ENCODE measurements at places on chromosomes 5 and 9. TPM values are rescaled to one million over a fixed set of nuclear protein-coding genes. Genes with fewer than 3 reads are reported as not detected.

DNA sequence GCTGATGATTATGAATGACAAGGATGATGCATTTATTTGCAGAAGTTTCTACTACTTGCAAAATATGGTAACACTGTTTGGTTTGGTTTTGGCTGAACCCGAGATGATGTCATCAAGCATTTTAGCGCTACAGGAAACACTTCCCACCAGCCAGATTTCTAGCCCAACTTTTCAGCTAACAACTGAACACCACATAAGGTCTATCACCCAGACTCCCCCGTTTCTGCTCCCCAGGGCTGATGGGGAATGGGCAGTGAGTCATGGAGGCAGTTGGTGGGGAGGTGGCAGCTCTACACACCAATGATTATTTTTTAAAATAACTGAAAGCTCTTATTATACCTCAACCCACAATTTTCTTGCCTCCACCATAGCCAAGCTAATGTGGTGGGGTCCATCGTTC lies 302.9 kb downstream of the CEMIP2 start:
- no peaks in the 10 kb centered on the region for H3K36me3 ChIP-seq
- DNase-seq = no peak
- no peak overlapping the region for H3K27ac ChIP-seq
- no peak overlapping the region for H3K4me3 ChIP-seq
- no peaks in the 10 kb centered on the region for H3K4me1 ChIP-seq

DNA sequence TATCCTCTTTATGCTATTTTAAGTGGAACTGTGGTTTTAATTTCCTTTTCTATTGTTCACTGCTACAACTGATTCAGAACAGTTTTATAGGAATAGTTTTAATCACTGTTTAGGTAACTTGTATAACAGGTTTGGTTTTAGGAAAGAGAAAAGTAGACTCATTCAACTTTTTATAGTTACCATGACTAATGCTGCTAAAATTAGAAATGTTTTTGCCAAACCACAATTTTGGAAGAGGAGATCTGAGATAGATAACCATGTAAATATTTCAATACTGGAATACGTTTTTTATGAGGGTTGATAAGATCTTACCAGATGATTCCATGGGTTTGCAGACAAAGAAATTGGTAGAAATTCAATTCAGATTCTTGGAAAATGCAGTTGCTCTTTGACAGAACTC lies 404.6 kb upstream of the ARRDC3 start:
- no peak overlapping the region for H3K4me3 ChIP-seq
- no peaks in the 10 kb centered on the region for H3K27me3 ChIP-seq
- no peaks in the 10 kb centered on the region for H3K36me3 ChIP-seq
- no peak for DNase-seq
- H3K27ac ChIP-seq = no peak overlapping the region

DNA sequence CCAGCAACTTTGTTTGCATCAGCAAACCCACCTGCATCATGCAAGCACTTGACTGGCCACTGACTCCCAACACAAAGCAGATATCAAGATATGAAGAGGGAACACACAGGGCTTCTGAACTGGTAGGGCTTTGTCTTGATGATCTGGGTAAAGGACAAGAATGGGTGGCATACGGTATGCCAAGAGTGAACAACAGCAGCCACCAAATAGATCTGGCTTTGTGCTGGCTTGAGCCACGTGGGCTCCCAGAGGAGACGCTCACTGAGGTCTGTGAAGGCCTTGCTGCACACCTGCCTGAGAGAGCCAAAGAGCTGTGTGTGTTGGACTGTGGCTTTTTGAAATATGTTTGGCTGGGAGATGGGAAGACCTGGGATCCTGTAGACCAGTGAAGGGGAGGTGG lies 43.5 kb downstream of the FGF1 start:
- H3K36me3 ChIP-seq = no peaks in the 10 kb centered on the region
- no peak overlapping the region for H3K4me3 ChIP-seq
- peaks cover 7% of the 10 kb centered on the region for H3K4me1 ChIP-seq
- H3K27me3 ChIP-seq = no peaks in the 10 kb centered on the region
- H3K27ac ChIP-seq = no peak overlapping the region

DNA sequence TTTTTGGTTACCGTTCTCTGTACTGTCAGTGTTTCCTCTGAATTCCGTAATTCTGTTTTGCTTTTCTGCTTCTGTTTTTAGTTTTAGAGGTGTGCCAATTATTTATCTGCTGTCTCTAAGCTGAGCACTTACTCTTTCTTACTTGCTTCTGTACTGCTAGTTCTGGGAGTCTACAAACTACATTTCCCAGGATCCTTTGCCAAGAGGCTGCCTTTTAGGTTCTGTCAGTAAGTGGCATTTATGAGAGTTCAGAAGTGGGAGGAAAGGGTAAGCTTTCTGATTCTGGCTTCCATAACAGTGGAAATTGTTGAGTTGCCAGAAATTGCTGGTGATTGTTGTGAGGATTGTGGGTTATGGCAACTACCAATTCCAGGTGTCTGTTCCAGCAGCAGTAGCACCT lies 102.4 kb downstream of the OSTF1 start:
- no peak for DNase-seq
- H3K27ac ChIP-seq = no peak overlapping the region
- no peaks in the 10 kb centered on the region for H3K36me3 ChIP-seq
- no peaks in the 10 kb centered on the region for H3K27me3 ChIP-seq
- no peak overlapping the region for H3K4me3 ChIP-seq

DNA sequence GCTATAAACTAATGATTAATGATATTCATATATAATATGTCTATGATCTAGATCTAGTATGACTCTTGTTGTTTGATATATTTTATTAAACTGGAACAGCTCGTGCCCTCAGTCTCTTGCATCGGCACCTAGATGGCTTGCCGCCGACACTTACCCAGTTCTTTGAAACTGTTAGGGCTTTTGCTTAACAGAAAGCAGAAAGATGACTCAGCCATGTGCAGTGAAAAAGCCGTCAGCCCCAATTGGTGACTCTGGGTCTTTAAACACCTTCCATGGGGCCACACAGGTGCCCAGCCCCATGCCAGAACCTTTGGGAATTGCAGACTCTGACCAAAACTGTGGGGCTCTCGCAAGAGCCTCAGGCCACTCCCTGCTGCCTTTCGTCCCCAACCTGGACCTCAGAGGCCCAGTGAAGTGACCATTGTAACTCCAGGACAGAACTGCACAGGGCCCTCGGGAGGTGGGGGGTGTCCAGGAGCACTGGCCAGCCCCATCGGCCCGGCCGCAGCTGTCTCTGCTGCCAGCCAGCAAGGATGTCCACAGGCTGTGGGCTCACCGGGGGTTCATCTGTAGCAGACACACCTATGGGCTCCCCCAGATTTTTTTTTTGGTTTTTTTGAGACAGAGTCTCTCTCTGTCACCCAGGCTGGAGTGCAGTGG lies 7.8 kb downstream of the LCN10 start:
- no peak overlapping the region for H3K27ac ChIP-seq
- no peaks in the 10 kb centered on the region for H3K27me3 ChIP-seq
- no peaks in the 10 kb centered on the region for H3K36me3 ChIP-seq
- DNase-seq = no peak
- no peaks in the 10 kb centered on the region for H3K4me1 ChIP-seq

- peak; percentile 46 for DNase-seq
- H3K27me3 ChIP-seq = peaks cover 6% of the 10 kb centered on the region
- no peak overlapping the region for H3K4me3 ChIP-seq
- no peaks in the 10 kb centered on the region for H3K4me1 ChIP-seq
- H3K27ac ChIP-seq = no peak overlapping the region
Measured at GRCh38 chr5:140857987-140858240, 2.2 kb downstream of the PCDHA10 start.

DNA sequence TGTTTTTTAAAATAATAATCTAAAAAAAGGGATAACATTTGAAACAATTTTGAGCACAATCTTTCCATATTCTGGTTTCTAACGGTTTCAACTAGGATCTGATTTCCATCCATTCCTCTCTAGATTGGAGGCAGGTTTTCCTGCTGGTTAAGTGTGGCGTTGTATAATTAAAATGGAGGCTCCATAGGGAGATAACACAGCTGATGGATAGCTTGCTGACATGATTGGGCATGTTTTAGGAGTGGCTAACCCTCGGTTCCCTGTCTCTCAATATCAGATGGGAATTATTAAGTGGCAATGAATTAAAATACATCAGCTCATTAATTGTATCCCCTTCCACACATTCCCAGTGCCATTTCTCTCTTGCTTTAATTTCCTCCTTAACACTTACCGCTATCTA lies 209.0 kb downstream of the ALDH1A1 start:
- H3K27ac ChIP-seq = no peak overlapping the region
- no peaks in the 10 kb centered on the region for H3K36me3 ChIP-seq
- no peaks in the 10 kb centered on the region for H3K4me1 ChIP-seq
- no peak for DNase-seq

TPPP gene
- 11.0 TPM for total RNA-seq

GRCh38 chr9:27625751-27626150 lies 52.5 kb upstream of the C9orf72 start:
- no peaks in the 10 kb centered on the region for H3K36me3 ChIP-seq
- DNase-seq = no peak
- H3K4me1 ChIP-seq = no peaks in the 10 kb centered on the region
- H3K27ac ChIP-seq = no peak overlapping the region

DNA sequence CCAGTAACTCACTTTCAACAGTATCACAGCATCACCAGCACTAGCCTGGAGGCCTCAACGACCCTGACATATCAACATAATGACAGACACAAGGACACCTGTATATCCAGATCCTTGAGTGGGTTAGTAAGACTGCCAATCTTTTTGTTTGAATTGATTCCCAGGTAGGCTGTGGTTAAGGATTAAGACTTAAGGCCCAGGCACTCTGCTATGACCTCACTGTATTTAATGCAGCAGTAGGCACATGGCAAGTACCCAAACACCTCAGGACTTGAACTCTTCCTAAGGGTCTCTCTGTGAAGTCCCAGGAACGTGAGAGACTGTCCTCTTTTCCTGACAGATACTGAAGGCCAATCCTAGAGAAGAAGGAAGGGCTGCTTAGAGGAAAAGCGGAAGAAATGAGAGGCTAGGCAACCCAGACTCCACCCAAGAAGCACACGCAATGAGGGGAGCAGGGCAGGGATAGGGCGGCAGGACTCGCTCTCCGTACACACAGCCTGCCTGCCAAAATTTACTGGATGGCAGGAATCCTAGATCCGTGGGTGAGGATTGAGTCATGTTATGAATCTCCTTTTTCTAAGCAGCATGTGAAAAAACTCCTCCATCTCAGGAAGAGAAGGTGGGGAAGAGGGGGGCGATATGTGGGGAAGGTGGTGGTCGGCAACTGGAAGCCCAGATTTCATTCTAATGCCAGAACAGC lies 93.4 kb downstream of the SIL1 start:
- DNase-seq = peak; percentile 71
- peak overlapping the region; percentile 73 for H3K27ac ChIP-seq
- H3K4me3 ChIP-seq = peak overlapping the region; percentile 48
- peaks cover 42% of the 10 kb centered on the region for H3K4me1 ChIP-seq
- H3K27me3 ChIP-seq = no peaks in the 10 kb centered on the region

FOXI1 gene
- total RNA-seq = not detected

GRCh38 chr5:136013559-136013958 lies 15.2 kb upstream of the TGFBI start:
- H3K27me3 ChIP-seq = no peaks in the 10 kb centered on the region
- H3K4me3 ChIP-seq = no peak overlapping the region
- H3K36me3 ChIP-seq = no peaks in the 10 kb centered on the region
- no peak for DNase-seq
- H3K27ac ChIP-seq = no peak overlapping the region
- H3K4me1 ChIP-seq = peaks cover 8% of the 10 kb centered on the region

DNA sequence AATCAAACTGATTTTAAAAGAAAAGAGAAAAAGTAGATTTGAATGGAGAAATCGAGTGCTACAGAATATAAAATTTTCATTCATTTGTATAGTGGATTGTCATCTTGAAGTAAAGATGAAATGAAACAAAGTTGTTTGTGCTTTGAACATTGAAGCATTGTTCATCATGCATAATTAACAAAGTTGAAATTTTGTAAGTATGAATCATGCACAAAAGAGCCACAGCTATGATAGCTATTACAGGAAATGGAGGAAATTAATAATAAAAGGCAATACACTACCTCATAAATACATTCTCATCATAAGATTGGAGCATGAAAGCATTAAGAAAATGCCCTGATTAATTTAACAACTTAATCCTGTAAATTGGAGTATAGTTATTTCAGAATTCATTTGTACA lies 153.4 kb upstream of the TLX3 start:
- H3K27ac ChIP-seq = no peak overlapping the region
- H3K4me3 ChIP-seq = no peak overlapping the region
- no peaks in the 10 kb centered on the region for H3K4me1 ChIP-seq
- no peak for DNase-seq
- no peaks in the 10 kb centered on the region for H3K36me3 ChIP-seq

- H3K27ac ChIP-seq = peak overlapping the region; percentile 92
- H3K36me3 ChIP-seq = peaks cover 3% of the 10 kb centered on the region
- no peak for DNase-seq
- peaks cover 12% of the 10 kb centered on the region for H3K4me1 ChIP-seq
Measured at GRCh38 chr5:138177941-138178515, 402 bp downstream of the BRD8 start.

DNA sequence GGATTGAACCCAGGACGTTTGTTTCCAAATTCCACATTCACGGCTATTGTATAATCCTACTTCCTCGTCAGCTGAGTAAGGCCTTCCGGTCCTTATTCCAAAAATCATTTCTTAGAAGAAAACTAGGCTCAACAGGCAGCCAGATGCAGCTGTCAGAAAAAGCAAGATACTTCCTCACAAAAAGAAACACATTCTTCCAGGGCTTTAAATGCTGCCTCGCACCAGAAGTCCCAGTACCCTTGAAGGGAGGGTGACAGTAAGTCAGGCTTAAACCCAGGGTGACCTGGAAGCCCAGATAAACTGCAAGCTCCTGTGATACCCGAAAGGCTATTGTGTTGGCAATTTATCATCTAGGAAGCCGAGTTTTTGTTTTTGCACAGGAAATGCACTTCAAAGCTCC lies 414.0 kb downstream of the NFIB start:
- peaks cover 24% of the 10 kb centered on the region for H3K4me1 ChIP-seq
- peak overlapping the region; percentile 44 for H3K27ac ChIP-seq
- H3K36me3 ChIP-seq = no peaks in the 10 kb centered on the region
- DNase-seq = no peak
- no peaks in the 10 kb centered on the region for H3K27me3 ChIP-seq
- H3K4me3 ChIP-seq = no peak overlapping the region

SPATA31A5 gene
- not detected for total RNA-seq

DNA sequence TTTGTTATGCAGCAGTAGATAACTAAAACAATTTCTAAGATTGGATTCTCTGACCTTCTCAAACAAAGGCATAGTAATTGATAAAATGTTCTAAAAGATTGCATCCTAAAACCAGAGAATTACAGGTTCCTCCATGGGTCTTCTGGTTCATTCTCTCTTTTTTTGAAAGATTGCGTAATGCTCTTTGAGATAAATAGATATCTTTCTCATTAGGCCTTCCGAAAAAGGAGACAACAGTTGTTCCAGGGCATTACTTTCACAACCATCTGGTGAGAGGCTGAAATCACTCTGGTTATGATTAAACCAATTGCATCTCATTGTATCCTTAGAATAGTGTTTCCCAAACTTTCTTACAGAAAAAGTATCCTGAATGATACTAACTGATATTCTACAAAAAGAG lies 174.7 kb upstream of the NREP start:
- H3K4me1 ChIP-seq = peaks cover 7% of the 10 kb centered on the region
- H3K4me3 ChIP-seq = no peak overlapping the region
- H3K27ac ChIP-seq = no peak overlapping the region
- no peak for DNase-seq
- H3K36me3 ChIP-seq = no peaks in the 10 kb centered on the region
- H3K27me3 ChIP-seq = no peaks in the 10 kb centered on the region

- no peaks in the 10 kb centered on the region for H3K36me3 ChIP-seq
- H3K27ac ChIP-seq = no peak overlapping the region
- no peaks in the 10 kb centered on the region for H3K4me1 ChIP-seq
- peak; percentile 31 for DNase-seq
Measured at GRCh38 chr5:78888580-78889368, 96.3 kb downstream of the ARSB start.

CARD6 gene
- 3.5 TPM for total RNA-seq
